ENCODE measurements at places on chromosomes 5 and 9.

DNA sequence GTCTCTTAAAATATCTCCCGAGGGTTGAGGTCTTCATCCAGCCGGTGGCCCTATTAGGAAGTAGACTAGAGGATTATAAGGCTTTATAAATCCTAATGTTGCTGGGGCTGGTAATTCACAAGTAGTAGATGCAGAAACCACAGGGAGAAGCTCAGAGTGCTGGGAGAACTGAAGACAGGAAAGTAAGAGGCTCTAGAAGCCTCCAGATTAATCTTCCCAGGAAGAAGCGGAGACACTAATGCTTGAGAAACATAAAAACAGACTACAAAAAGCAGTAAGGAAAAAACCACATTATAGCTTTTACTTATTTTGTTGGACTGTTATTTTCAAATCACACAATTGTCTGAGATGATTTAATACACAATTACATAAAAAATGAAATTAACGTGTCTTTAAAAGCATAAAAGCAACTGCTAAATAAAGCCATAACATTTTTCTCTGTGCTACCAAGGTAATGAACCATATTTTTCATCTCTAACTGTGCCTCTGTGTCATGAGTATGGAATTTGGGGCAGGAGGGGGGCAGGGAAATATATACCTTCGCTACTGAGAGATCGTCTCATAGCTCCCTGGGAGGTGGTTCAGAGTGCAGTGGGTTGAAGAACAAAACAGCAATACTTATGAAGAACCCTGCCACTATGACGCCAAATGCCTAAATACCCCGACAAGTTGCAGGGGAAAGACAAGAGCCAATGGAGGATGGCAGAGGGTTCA, 806.2 kb upstream of the WWC1 start:
- DNase-seq = no peak

DNA sequence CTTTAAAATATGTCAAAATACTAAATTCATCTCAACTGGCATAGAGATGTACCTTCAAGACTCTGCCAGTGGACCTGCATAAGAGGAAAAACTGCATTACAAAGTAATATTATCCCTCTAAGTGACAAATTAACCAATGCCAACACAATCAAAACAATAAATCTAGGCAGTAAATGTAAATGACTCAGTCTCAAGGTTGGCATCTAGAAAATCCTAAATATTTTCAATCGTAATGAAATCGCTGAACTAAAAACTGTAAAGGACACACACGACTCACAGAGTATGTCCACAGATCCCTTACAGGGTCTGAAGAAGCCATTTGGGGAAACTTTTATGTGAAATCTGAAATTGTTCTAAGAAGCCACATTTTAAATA, 31.2 kb downstream of the ERMP1 start:
- DNase-seq = no peak

DNA sequence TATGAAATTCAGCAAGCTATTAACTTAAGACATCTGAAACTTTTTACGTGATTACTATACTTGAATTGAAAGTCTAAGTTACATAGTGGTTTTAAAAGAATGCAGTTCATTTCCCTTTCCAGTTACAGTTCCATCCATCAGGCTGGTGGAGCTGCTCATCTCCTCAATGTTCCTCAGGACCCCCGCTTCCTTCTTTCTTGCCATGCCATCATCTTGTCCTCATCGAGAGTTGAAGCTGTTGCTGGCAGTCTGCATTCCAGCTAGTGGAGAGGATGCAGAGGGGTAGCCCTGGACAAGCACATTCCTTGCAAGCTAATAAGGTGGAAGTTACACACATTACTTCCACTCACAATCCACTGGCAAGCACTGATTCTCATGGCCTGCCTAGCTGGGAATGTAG, 8.8 kb upstream of the RNF183 start:
- DNase-seq = no peak

- DNase-seq = no peak
Observed at GRCh38 chr5:67380431-67380830, 183.8 kb upstream of the CD180 start.

GRCh38 chr9:114004221-114004716, 73.8 kb downstream of the AMBP start:
- DNase-seq = no peak

- DNase-seq = no peak
Observed at GRCh38 chr9:78366827-78367226, 69.9 kb downstream of the PSAT1 start.

- no peak for DNase-seq
Observed at GRCh38 chr5:150068071-150068470, 18.3 kb downstream of the CSF1R start.

GRCh38 chr5:5316334-5316733, 106.1 kb upstream of the ICE1 start:
- no peak for DNase-seq

- no peak for DNase-seq
Observed at GRCh38 chr5:35974570-35974969, 16.6 kb downstream of the UGT3A1 start.

DNA sequence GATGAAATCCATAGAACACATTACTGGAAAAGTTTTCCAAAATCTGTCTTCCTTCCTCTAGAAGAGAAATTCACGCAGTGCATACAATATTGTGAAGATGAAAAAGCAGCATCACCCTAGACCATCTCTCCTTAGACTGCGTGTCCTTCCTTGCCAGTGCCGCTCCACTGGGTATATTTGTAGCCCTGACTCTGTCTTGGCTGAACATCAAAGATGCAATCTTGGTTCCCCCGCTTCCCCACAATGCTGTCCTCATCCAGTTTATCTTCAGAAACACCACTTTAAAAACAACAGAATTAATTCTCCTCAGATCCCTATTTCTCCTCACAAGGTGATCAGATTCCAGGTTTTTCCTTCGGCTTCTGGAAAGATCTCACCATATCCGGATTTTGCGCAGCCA, 53.9 kb downstream of the ROR2 start:
- no peak for DNase-seq

- DNase-seq = peak; percentile 81
Observed at GRCh38 chr9:76369583-76369982, 24.6 kb downstream of the RFK start.

- no peak for DNase-seq
Observed at GRCh38 chr5:157680239-157680638, 8.9 kb downstream of the C5orf52 start.

- DNase-seq = no peak
Observed at GRCh38 chr5:60483050-60483449, 216.9 kb downstream of the DEPDC1B start.

- DNase-seq = no peak
Observed at GRCh38 chr5:12111261-12111660, 207.0 kb upstream of the CTNND2 start.

- peak; percentile 14 for DNase-seq
Observed at GRCh38 chr5:135891791-135892190, 3.9 kb downstream of the IL9 start.

- no peak for DNase-seq
Observed at GRCh38 chr5:90287036-90287435, 122.5 kb downstream of the CETN3 start.

GRCh38 chr5:172383191-172383802, 71.0 kb downstream of the SH3PXD2B start:
- DNase-seq = no peak

- DNase-seq = no peak
Observed at GRCh38 chr5:136811551-136811950, 446.2 kb upstream of the TRPC7 start.

DNA sequence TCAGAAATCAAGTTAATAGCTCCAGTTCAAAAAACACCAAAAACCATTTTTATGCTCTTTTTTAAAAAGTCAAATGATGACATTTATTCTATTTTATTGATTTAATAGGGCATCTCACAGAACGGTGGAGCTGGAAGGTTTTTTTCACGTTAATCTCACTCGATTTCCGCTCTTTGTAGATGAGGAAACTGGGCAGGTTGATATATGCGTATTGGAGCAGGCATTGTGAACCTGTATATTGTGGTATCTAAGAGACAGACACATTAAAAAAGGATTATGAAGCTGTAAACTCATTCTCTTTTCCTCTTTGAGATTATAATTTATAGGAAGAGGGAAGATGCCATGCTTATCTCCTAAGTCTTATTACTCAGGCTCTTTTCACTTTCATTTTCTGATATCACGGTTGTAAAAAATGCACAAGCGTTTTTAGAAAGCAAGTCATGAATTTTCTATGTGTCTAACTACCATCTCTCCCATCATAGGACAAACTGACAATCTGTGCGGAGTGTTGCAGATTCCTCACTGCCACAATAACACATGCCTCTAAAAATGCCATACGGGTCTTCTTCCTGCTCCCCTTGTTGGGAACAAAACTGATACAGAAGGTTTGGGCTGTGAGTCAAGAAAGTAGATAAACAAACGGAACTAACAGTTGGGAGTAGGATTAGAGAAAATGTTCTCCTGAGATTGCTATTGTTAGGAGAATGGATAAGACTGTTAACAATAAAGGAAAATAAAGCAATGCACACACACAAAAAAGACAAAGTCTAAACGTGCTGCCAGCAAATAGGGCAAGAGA, 1997.7 kb downstream of the MAT2B start:
- peak; percentile 72 for DNase-seq

DNA sequence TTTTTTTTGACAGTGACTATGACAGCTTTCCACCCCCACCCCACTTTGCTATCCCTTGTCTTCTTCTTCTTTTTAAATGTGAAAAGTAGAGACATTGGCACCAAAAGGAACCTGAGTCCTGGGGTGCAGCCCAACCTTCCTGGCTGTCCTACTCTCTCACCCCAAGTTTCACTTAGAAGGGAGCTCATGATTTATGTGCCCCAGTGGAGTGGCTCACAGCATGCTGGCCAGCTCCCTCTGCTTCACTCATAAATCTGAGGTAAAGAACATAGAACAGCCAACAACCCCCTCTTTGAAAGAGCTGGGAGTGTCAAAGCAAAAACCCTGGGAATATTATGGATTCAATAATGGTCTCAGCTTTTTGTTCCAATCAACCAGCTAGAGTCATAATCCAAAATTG, 196.3 kb upstream of the DAPK1 start:
- no peak for DNase-seq

GRCh38 chr9:72980600-72981265, 27.9 kb upstream of the ALDH1A1 start:
- no peak for DNase-seq

- no peak for DNase-seq
Observed at GRCh38 chr5:62315376-62316175, 9.6 kb downstream of the KIF2A start.

DNA sequence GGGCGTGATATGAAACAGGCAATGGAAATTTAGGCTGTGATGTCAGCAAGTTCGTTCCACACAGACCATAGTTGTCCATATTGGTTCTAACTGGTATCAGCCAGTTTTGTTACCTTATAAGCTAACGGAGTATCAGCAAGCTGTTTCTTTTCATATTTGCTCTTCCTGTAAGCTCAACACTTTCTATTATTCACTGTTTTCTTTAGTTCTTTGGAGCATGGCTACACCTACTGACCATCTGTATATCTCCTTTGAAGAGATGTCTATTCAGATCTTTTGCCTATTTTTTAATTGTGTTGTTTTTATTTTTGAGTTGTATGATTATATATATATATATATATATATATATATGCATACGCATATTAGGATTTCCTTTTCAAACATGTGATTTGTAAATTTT, 1057.2 kb upstream of the CDH10 start:
- no peak for DNase-seq

GRCh38 chr9:71752928-71753327, 15.4 kb downstream of the CEMIP2 start:
- no peak for DNase-seq

DNA sequence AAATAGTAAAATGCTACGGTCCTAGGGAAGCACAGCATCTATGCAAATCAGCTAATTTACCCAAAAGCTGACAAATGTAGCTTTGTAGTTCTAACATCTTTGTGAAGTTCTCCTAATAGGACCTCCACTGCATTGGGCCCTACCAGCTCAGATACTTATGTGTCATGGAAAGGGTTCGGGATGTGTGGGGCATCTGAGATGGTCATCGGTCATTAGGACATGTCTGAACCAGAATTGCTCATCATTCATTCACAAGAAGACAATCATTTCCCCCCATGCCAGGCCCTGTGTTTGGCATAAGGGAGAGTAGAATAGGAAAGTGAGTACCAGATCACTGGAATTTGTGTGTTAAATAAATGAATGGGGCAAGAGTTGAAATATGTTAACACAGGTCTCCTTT, 35.7 kb downstream of the PWWP2A start:
- no peak for DNase-seq

DNA sequence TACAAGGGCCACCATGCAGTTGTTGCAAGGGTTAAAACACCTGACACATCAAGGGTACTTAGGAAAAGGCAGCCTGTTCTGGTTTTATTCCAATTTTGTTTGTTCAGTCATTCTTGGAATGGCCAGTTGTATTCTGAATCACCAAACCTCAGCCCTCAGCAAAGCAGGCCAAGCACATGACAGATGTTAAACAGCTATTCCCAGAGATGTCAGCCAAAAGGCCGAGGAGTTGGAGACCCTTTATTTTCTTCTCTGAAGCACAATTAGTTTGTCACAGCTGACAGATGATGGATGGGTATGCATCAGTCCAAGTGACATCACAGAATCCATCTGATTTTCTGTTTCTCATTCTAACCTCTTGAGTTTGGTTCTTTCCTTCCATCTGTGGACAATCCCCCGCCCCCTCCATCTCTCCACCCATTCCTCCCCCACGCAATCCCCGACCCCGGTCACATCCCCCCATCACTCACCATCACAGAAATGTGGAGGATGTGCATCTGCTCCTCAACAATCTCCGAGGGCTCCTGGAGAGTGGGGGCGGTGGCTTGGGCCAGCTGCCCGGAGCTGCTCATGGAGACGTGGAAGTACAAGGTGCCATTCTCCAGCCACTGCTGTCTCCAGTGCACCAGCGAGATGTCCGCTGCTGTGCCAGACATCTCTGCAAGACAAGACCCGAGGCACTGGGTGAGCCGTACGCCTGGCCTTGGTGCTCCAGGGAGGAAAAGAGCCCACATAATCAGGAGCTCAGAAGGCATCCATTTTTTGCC, 123.8 kb downstream of the ASTN2 start:
- DNase-seq = no peak

DNA sequence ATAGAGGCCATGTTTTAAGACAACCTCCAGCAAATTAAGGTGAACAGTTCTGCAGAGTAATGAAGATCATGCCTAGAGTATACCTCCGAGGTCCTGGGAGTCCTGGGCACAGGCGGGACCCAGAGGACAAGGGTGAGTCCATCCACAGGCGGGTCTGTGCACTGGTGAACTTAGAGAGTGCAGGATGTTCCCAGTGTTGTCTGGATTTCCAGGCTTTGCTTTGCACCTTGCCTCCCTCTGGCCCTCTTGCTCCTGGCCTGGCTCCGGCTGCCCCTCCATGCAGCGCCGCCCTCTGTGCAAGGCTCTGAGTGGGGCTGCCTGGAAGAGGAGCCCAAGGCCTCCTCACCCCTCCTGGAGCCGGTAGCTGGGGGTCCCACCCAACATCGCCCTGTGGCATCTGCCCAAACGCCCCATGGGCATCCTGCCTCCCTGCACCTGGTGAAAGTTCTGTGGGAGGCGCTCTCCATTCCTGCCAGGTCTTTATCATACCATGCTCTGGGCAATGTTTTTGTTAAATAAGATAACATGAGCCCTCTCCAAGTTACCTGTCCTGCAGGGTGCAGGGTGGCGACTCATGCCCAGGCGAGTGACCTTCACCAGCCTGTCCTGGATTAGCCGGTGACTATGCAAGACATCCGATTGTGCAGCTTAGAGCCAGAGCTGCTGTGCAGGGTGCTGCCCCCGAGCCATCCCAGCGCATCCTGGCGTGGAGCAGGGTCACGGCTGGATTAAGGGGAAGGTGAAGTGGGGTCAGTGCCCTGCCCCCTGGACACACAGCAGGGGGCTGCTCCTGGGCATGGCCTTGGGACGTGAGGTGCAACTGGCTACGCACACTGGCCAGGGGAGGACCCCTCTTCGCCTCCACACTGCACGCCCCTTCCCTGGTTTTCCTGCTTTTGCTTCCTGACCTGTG, 41.3 kb upstream of the LPCAT1 start:
- DNase-seq = no peak
